ENCODE measurements at places on chromosomes 5 and 9.

DNA sequence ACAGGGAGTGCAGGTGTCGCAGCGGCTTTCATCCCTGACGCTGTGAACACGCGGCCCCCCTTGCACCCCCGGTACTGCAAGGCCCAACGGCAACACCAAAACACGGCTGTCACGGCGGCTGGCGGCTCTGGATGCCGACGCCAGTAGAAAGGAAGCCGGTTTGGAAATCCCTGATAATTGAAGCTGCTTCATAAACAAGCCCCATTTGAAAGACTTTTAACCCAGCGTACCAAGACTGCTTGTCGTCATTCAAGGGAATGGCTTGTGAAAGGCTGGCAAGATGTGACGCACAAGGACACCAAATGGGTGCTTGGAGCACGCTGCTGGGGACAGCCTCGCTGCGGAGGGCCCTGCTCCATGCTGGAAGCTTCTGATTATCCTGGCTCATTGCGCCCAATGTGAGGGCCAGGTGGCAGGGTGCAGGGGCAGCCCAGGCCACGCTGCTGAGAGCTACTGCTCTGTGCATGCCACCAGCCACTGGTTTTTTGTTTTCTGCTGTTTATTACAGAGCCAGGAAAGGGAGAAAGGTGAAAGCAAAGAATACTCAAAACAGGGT, 63.1 kb downstream of the GTF3C4 start:
- no peak for DNase-seq

GRCh38 chr9:94859226-94859625, 132.7 kb downstream of the AOPEP start:
- no peak for DNase-seq

- DNase-seq: no peak
These were observed 53.0 kb downstream of the ERGIC1 start for GRCh38 chr5:172886974-172887501.

DNA sequence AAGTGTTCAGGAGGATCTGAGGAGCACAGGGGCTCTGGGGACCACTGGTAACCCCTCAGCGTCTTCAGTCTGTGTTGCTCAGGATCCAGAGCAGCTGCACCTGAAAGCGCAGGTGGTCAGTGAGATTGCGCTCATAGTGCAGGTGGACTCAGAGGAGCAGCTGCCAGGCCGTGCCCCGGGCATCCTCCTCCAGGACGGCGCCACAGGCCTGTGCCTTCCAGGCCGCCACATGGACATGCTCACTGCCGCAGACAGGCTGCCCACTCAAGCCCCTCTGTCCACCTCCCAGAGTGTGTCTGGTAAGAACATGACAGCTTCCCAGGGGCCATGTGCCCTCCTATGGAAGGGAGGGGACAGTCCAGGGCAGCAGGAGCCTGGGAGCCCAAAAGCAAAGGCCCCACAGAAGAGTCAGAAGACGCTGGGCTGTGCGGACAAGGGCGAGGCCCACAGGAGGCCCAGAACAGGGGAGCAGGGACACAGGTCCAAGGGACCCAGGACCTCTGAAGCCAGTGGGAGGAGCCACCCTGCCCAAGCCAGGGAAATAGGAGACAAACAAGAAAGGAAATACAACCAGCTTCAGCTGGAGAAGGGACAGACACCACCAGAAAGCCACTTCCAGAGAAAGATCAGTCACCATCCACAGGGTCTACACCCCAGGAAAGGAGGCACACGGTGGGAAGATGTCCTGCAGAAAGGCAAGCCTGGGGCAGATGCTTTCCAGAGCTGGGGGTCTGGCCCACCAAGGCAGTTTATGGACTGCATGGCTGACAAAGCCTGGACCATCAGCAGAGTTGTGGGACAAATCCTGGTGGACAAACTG, 5.2 kb downstream of the SPATA31E1 start:
- no peak for DNase-seq

GRCh38 chr5:176415952-176416924, at the start of gene CLTB:
Gene CLTB, minus strand, starts transcription at chr5:176416539. Its CDS starts 176 bp downstream, at chr5:176416363.
- DNase-seq: peak; percentile 87

DNA sequence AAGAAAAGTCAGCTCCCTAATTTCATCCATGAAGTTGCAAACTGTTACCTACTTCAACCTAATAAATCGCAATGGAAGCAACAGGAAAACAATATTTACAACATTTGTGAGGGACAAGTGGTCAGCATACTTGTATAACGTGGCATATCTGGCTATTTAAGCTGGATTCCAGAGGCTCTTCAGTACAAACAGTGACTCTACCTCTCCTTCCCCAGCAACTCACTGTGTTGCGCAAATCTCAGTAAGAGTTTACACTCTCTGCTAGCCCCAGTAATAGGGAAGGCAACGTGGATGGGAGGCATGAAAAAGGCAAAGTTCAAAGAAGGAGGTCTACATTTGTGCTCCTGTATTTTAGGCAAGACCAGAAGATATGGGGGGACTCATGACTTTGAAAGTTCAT, 18.9 kb upstream of the SEMA5A start:
- DNase-seq: no peak

GRCh38 chr5:139837711-139838380, 42.2 kb downstream of the PSD2 start:
- no peak for DNase-seq

DNA sequence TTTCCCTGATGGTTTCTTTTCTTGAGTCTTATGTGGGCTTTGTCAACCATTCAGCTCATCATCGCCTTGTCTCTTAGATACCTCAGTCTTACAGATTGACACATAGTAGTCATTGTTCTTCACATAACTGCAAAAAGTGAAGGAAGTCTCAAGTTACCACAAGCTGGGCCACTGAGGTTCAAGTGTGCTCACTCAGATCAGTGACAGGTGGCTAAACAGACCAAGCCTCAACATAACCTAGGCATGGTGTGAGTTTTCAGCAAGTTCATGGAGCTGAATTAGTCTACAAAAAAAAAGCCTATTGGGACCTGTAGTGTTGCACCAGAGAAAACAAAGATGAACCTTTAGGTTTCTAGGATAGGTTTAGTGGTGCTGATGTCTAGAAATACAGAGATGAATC, 58.2 kb downstream of the RFK start:
- no peak for DNase-seq

- no peak for DNase-seq
These were observed 116.5 kb upstream of the MSX2 start for GRCh38 chr5:174607916-174608315.

- DNase-seq: no peak
These were observed 48.4 kb downstream of the PCA3 start for GRCh38 chr9:76812591-76812990.

DNA sequence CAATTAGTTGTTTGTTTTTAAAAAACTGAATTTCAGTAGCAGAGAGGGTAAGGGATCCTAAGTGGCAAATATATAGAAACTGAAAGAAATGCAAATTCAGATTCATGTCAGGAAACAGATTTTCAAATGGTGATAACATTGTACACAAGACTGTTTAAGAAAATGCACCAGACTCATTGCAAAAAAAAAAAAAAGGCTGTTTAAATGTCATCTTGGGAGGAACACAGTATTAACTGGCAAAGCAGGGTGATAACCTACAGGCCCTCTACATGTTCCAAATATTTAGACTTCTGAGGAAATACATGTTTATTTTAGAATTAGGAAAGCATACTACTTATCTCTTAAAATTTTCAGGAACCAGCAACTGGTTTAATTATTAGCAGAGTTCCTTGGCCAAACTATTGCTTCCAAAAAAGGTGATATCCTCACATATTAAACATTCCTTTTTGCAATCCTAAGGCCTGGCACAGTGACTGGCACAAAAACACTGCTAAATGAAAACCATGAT, 114.5 kb downstream of the TSSK1B start:
- DNase-seq: no peak

- DNase-seq: no peak
These were observed 25.6 kb downstream of the FBXW11 start for GRCh38 chr5:171980792-171981191.

- DNase-seq: no peak
These were observed 66.0 kb downstream of the HMCN2 start for GRCh38 chr9:130331573-130331972.

DNA sequence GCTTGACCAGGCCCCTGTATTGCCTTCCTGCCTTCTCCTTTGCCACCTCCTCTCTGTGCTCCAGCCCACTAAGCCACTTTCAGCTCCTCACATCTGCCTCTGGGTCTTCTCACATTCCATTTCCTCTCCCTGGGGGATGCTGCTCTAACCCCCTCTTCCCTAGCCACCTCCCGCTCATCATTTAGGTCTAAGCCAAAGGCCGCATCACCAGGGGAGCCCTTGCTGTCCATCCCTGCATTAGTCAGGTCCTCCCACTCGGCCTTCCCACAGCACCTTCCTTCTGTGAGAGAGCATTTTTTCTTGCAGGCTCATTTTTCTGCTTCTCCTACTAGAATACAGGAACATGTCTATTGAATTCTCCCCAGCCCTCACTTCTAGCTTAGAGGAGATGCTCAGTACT, 72.6 kb upstream of the GALNT10 start:
- no peak for DNase-seq

- DNase-seq: no peak
These were observed 78.5 kb upstream of the TGFBR1 start for GRCh38 chr9:99026271-99026955.

- no peak for DNase-seq
These were observed 40.1 kb downstream of the TRIP13 start for GRCh38 chr5:932628-933250.

DNA sequence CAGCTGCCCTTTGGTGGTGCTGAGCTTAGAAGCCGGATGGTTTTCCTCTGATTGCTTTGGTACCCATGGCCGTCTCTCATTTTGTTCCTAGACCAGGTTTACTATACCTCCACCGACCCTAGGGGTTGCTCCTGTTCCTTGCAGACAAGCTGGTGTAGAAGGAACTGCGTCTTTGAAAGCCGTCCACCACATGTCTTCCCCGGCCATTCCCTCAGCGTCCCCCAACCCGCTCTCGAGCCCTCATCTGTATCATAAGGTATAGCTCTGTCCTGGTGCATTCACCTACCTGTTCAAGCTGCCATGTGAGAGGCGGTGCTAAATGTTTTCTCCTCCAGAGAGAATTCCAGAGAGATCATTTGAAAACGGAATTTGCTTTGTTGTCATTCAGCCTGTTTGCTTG, 39.5 kb downstream of the TENT4A start:
- no peak for DNase-seq

DNA sequence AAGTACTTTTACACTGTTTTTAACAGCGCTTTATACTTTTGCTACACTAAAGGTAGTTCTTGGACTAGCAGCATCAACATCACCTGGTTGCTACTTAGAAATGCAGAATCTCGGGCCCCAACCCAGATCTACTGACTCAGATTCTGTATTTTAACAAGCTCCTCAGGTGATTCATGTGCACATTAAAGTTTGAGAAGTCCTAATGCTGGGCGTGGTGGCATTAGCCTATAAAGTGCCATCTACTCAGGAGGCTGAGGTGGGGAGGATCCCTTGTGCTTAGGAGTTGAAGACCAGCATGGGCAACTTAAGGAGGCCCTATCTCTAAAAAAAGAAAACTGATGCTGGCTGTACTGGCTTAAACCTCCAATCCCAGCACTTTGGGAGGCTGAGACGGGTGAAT, 26.7 kb downstream of the TMEM252 start:
- no peak for DNase-seq

DNA sequence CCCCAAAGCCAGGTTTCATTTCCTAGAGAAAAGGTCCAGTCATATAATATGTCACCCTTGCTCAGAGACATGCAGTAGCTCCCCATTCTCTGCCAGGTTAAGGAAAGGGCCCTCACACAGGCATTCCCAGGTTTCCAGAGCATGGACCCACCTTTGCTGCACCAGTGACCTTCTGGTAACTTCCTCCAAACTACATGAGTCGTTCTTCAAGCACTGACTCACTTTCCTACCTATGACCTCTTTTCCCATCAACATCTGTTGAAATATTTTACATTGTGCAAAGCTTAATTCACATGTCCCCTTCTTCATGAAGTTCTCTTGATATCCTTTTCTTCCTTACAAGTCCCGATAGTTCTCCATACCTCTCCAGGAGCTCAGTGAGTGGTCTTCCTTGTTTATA, 25.9 kb downstream of the SH3TC2 start:
- DNase-seq: no peak

GRCh38 chr9:121609822-121610637, 41.4 kb upstream of the DAB2IP start:
- no peak for DNase-seq

DNA sequence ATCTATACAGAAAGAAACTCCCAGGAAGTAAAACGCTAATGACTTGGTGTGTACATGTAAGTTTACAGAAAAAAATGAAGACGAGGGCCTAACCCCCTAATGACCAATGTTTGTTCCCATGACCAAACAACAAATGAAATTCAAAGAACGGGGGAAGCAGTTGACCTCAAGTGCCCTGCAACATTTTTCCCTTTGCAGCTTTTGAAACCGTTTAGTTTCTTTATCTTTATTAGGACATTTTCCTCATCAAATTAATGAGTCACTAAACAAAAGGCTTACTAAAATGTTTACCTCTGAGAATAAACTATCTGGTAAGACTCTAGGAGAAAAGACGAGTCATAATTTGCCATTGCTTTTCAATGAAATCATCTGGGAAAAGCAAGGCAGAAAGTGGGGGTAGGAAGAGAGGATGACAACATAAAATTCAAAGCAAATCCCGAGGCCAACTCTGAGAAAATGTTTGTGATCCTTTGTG, 57.4 kb downstream of the LHFPL2 start:
- no peak for DNase-seq

- DNase-seq: no peak
These were observed 4.6 kb upstream of the SLC25A48 start for GRCh38 chr5:135829681-135830383.

GRCh38 chr9:126919193-126919592, 4.6 kb downstream of the RALGPS1 start:
- DNase-seq: no peak

GRCh38 chr5:136984772-136985446, 514.2 kb downstream of the SPOCK1 start:
- DNase-seq: no peak

DNA sequence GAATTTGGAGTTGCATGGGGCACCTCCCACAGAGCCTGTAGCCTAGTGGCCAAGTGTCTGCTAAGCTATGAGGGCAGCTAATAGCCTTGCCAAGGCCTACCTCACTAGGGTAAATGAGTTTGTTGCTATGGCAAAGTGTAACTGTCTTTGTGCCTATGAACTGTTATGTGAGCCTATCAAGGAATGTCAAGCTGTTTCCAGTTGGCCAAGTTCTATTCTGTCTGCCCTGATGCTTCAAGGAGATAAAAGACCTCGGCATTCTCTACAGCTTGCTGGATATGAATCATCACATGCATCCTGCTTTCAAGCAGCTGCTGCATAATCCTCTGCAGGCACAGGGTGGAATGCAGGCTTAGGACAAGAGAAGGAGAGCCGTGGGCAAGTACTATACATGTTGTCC, 69.8 kb upstream of the CCDC112 start:
- DNase-seq: no peak

Data from stimulated activated CD4-positive, alpha-beta T cell treated with anti-CD3 and anti-CD28 coated beads, TNF-alpha, amount 100 ng/mL, for 24 hours (primary cell).